ENCODE measurements at places on chromosomes 2 and 18.

DNA sequence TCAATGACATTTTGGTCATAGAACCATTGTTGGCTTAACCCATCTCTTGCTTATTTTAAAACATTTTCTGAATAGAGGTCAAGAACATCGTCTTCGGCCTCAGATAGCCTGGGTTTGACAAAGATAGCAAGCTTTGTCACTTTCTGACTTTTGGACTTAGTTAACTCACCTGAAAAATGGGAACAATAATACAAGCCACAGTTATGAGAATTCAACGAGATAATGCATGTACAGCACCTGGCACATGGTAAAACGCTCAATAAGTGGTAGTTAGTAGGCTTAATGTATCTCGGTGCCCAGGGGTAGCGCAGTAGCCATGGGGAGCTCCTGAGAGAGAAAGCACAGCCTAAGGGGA, 446 bp upstream of the COPS7B start:
- DNase-seq = no peak

DNA sequence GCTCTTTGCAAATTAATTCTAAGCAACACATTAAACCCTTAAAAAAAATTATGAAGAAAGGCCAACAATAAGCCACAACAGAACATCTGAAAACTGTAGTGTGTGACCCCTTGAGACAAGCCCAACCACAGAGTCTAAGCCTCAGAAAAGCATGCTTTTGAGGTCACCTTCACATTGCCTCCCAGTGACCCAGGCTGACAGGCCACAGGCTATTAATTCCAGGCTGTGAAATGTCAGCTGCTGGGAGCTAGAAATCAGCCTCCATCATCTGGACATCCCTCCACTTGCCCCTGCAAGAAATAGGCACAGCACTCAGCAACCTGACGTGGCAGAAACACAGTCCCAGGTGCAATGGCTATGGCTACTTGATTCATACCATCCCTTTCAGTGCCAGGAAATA, 179.4 kb upstream of the ZFP36L2 start:
- DNase-seq = no peak

DNA sequence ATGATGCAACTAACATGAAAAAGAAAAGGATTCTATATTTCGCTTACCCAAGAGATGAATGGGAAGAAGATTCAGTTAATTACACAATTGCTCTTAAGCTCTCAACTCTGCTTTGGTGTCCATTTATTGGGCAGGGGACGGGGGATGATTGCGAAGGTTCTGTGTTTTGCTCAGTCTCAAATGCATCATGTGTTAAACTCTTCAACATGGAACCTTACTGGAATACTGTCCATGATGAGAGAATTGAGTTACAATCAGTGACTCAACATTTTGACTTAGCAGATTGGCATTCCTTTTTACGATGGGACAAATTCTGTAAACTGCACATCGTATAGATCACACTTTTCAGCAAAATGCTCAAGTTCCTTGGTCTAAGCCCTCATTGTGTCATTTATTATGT, 135.6 kb downstream of the RBMS1 start:
- DNase-seq = no peak

- DNase-seq = no peak
These were observed 12.5 kb downstream of the FBXO11 start for GRCh38 chr2:47893771-47894170.

DNA sequence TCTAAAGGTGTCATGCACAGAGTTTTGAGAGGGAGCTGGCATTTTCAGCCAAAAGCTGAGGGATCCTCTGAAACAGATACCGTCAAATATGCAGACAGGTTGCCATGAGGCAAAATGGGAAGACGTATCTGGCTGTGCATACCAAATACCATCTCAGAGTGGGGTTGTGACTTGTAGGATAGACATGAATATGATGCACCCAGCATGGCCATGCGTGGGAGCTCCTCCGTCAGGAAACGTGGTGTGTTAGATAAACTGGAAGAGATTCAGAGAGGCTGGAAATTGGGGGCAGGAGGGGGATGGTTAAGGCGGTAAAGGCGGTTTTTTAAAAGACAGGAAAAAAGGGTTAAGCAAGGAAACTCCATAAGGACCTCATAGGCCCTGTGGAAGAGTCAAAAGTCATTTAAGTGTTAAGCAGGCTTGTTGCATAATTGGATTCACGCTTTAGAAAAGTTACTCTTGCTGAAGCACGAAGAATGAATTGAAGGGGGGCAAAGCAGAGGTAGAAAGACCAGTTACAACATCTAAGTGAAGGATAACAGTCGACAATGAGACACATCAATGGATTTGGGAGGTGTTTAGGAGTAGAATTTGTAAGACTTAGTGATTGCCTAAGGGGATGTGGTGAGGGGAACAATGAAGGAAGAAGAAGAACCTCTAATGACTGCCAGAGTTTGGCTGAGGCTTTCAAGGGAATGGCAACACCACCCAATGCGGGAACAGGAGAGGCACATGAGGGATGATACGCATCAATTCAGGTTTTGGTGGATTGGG, 139.6 kb upstream of the CTAGE1 start:
- DNase-seq = no peak

- DNase-seq = no peak
These were observed 14.5 kb upstream of the ZBTB14 start for GRCh38 chr18:5309888-5310470.
